ENCODE measurements at places on chromosomes 12 and 14. TPM values are rescaled to one million over a fixed set of nuclear protein-coding genes. Genes with fewer than 3 reads are reported as not detected.

EML1 gene
- 117 TPM for total RNA-seq

OR6C75 gene
- total RNA-seq: not detected

MLXIP gene
- 7.3 TPM for total RNA-seq

CACNA2D4 gene
- total RNA-seq: not detected

KRT7 gene
- total RNA-seq: 533 TPM

GALNT6 gene
- total RNA-seq: 0.75 TPM

CCDC92 gene
- 7.5 TPM for total RNA-seq

FGF6 gene
- not detected for total RNA-seq

A2ML1 gene
- total RNA-seq: not detected

ACOT6 gene
- not detected for total RNA-seq

IGF1 gene
- not detected for total RNA-seq

DCN gene
- 961 TPM for total RNA-seq

MGST1 gene
- total RNA-seq: 11.5 TPM

COX14 gene
- 85.2 TPM for total RNA-seq

CMA1 gene
- not detected for total RNA-seq

Measured in smooth muscle cell of the coronary artery (primary cell).